ENCODE measurements at places on chromosomes 16 and 17.

- no peak for DNase-seq
These were observed 98.1 kb upstream of the SEC14L1 start for GRCh38 chr17:77042476-77043231.

GRCh38 chr17:45984368-45984767, 14.7 kb upstream of the STH start:
- DNase-seq = no peak

DNA sequence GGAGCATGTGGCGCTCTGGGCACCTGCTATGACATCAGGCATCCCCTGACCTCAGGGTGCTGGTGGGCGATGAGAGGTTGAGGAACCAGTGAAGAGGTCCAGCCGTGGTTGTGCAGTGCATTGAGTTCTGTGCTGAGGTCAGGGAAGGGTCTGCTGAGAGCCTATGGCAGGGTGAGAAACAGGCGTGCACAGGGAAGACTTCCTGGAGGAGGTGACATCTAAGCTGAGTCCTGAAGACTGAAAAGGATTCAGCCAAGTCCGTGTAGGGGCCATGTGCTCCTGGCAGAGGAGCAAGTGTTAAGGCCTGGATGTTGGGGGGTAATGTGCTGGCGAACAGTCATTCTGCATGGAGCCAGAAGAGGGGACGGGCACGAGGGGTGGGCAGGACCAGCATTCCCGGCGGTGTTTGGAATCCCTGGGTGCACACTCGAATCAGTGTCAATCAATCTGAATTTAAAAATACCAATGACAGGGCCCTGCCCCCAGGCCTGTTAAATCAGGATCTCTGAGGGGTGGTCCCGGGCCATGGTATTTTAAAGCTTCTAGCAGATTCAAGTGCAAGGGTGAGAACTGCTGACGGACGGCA, 65.8 kb upstream of the CIBAR2 start:
- DNase-seq = no peak

GRCh38 chr16:35730251-35730650, 2270.8 kb downstream of the TP53TG3F start:
- no peak for DNase-seq

- no peak for DNase-seq
These were observed 7.9 kb upstream of the NDRG4 start for GRCh38 chr16:58492066-58492465.

DNA sequence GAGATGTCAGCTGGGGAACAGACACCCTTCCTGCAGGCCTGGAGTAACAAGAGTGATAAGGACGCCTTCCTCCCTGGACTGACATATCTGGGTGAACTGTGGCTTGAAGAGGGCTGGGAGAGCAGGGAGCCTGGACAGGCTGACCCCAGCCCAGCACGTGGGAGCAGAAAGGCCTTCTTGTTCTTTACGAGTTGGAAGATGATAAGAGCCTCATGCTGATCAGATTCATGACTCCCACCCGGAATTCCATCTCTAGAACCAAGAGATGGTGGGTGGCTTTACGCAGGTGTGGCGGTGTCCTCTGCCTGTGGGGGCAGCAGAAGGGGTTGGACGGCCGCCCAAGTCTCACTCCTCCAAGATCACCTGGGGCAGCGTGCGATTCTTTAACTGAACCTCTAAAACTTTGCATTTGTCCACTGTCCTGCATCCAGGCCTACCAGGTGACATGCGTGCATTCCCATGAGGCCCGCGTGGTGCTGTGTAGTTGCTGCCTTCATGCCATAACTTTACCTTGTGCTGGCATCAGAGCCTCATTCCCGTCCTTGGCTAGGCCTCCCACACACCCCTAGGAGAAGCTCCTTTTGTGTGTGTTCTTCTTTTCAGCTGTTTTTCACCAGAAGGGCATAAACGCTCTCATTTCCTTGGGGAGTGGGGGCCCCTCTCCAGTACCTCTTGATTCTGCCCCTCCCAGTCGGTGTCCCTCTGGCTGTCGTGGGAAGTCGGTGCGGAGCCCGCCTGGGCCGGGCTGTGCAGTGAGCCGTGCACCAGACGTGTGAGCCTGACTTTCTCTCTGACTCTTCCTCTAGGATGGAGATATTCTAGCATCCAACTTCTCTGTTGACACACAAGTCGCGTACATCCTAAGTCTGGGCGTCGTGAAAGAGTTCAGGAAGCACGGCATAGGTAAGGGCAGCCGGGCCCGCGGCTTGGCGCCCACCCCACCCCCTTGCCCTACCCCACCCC, 13.3 kb downstream of the C16orf90 start:
- no peak for DNase-seq

All from left ventricle myocardium inferior (tissue), 1 donor.